Activated gamma-delta T cell treated with Interleukin-2 at 50 U/mL for 16 hours (primary cell): ENCODE measurements at places on chromosomes 13 and 19.

- no peak for DNase-seq
These were observed 19.9 kb downstream of the ACER1 start for GRCh38 chr19:6313398-6313969.

GRCh38 chr19:39308531-39309304 is 11.9 kb downstream of the LRFN1 start:
- no peak for DNase-seq

DNA sequence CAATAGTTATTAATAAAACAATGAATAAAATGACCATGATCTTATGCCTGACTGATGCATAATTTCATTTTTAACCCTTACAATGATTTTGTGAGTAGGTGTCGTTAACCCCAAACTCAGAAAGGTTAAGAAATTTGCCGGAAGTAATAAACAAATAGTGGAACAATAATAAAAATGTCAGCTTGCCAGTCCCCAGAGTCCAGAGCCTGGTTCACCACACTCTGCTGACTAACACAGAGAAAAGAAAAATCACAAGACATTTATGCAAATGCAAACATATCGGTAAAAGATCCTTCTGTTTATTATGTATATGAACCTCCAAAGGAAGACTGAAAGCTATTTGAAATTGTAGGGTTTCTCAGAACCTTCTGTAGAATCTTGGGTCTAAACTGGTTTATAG is 563.7 kb downstream of the EFNB2 start:
- DNase-seq = no peak

GRCh38 chr13:51052581-51052980 is 58.5 kb downstream of the C13orf42 start:
- DNase-seq = no peak

- DNase-seq = no peak
These were observed 187.9 kb downstream of the TEX29 start for GRCh38 chr13:111508164-111508870.

GRCh38 chr13:98252931-98253470 is 75.9 kb upstream of the RNF113B start:
- no peak for DNase-seq

- DNase-seq = no peak
These were observed 25.1 kb downstream of the VAV1 start for GRCh38 chr19:6797646-6798045.

- no peak for DNase-seq
These were observed 43.1 kb downstream of the NFIC start for GRCh38 chr19:3409346-3410064.

DNA sequence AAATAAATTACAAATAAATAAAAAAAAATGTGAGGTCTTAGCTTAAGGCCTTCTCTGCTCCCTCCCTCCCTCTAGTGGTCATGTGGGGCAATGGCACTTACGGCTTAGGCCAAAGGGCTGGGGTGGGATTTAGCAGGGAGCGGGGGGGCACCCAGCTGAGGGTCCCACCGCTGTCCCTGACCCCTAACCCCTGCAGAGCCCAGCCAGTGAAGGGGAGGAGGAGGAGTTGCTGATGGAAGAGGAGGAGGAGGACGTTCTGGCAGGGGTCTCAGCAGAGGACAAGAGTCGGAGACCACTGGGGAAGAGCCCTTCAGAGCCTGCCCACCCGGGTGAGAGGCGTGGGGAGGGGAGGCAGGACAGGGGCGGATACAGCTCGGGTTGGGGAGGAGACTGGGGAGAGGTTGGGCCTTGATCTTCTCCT is 9.3 kb downstream of the MPND start:
- peak; percentile 61 for DNase-seq

DNA sequence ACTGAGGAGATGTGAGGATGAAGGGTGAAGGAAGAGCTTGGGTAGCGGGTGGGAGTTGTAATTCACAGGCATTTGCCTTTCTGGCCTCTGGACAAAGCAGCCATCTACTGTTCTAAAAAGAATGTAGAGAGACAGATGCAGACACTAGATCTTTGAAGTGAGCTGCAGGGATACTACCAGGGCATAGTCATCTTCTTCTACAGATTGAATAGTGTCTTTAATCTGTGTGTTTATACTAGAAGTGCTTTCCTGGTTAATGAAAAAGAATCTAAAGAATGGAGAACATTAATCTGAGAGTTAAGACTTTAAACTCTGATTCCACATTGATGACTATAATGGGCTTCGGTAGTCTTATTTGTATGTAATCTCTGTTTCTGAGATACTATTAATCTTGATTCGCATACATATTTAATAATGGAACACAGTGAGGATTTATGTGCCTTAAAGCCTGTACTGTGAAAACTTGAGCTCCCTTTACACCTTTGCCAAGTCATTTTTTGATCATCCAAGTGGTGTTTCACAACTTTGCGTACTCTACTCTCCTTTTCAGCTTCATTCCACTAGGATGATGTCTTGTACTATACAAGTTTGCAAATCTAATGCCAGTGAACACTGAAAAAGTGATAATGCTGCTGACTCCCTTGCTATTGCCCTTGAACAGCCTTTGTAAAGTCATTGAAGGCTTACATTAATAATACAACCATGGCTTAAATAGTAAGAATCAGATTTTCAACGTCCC is 2199.4 kb upstream of the PCDH20 start:
- DNase-seq = no peak

- no peak for DNase-seq
These were observed 12.9 kb downstream of the CEACAM1 start for GRCh38 chr19:42515241-42515832.

GRCh38 chr19:30888937-30889336 is 460.3 kb downstream of the TSHZ3 start:
- no peak for DNase-seq

GRCh38 chr19:49637821-49638738 is 1.9 kb downstream of the RRAS start:
- DNase-seq = no peak

GRCh38 chr19:46435009-46435408 is 6.3 kb upstream of the PNMA8C start:
- DNase-seq = no peak

DNA sequence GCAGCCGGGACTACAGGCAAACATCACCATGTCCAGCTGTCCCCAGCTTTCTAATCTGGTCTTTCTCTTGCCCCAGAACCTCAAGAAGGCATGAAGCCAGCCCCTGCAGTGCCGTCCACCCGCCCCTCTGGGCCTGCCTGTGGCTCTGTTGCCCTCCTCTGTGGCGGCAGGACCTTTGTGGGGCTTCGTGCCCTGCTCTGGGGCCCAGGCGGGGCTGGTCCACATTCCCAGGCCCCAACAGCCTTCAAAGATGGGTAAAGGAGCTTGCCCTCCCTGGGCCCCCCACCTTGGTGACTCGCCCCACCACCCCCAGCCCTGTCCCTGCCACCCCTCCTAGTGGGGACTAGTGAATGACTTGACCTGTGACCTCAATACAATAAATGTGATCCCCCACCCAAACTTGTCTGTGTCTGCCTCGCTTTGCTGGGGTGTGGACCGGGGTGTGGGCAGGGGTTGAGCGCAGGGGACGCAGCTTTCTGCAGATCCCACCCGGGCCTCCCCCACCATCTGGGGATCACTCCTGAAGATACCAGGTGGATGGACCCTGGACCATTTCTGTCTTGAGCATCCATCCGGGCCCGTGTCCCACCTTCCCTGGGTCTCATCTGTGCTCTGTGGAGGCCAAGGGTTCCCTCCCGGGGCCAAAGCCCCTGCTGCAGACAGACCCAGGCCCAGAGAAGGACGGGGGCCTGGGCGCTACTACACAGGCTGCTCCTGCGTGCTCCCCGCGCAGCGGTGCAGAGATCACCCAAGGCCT is 15.3 kb downstream of the PRKCSH start:
- no peak for DNase-seq

GRCh38 chr19:19171821-19172532 is 1.9 kb upstream of the MEF2B start:
- DNase-seq = no peak
